ENCODE measurements at places on chromosomes 3 and 15.

DNA sequence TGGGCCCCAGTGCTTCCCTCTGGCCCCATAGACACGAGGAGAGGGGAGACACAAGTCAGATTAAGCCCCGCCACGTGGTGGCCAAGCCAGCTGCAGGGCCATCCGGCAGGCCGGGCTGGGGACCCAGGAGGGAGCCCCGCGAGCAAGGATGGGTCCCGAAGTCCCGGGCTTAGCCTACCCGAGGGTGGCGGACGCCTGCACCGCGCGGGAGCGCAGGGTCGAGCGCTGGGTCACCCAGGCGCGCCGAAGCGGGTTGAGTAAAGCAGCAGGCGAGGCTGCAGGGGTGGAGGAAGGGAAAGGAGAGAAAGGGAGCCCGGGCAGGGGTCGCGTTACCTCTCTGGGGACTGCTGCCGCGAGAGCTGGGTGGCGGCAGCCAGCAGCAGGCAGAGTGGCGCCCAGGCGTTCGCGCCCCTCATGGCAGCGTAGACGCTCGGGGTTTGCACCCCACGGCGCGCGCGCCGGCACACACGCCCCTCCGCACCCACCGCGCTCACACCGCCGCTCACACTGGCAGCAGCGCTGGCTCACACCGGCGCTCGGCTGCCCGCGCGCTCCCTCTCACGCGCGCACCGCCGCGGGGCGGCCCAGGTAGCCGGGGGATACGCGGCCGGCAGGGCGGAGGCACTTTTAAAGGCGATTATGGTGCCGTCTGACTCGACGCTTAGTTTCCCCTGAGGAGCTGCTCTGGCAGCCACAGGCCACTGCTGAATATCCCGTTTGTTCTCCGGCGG is at the start of gene PCOLCE2:
TSS of gene PCOLCE2 (minus strand) at position 603 of the 731 bp plus-strand sequence. CDS start at position 416, 187 bp downstream.
- DNase-seq, result peak; percentile 28

GRCh38 chr3:136728473-136728872 is 23.7 kb downstream of the STAG1 start:
- no peak for DNase-seq

DNA sequence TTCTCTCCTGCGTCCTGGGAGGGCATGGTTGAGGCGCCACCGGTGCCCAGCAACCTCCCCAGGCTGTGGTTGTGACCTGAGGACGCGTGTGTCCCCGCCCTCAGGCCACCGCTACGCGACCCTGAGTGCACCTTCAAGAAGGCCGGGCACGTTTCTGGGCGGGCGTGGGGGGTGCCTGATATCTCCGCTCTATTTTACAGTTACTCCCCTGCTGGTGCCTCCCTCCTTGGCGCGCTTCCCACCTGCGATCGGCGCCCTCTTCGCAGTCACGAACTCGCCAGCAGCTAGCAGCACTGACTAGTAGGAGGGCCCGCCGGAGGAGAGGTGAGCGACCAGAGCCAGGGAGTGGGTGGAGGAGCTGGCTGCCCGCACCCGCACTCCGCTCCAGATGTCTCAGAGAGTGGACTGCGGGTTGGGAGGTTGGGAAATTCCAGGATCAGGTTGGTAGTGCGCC is 43.2 kb upstream of the POLG start:
- no peak for DNase-seq

DNA sequence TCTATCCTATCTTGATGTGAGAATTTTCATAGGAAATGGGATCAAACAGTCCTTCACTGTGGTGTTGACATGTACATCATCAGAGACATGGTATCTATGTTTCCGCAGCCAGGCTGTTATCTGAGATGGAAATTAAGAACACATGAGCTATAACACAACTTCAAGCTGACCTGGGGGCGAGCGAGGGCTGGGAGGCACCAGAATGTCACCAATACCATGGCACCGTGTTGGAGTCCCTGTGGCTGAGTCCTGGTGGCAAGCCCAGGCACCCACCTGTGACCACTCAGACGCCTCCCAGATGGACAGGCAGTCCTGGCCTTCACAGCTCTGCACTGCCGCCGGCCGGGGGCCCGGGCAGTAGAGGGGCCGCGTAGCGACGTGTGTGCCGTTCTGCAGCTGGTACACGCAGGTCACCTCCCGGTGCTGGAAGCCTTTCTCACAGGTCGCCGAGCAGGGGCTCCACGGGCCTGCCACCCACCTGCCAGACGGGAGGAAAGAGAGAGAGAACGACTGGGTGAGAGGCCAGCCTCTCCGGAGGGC is 263.9 kb upstream of the LYSMD4 start:
- no peak for DNase-seq

GRCh38 chr3:54085936-54086335 is 36.4 kb upstream of the CACNA2D3 start:
- no peak for DNase-seq

DNA sequence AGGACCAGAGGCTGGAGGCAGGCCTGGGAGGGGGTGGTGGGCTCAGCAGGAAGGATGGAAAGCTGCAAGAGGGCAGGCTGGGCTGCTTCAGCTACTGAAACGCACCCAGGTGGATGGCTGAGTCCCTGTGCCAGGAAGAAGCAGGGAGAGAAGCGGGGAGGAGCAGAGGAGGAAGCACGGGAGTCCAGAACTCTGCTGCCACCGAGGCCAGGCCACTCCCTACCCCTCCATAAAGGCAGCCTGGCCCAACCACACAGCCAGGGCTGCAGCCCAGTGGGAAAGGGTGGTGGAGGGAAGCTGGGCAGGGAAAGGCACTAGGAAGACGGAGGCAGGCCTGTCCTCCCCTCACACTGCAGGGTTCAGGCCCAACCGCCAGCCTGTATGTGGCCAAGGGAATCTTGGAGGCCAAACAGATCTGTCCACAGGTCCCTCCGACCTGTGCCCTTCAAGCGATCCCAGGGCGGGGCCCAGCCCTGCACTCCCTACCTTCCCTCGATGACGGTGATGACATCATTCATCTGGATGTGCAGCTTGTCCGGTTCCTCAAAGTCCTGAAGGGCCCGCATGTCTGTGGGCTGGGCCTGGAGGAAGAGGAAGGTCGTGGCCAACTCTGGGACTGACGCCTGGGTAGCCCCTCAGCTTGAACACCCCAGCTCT is 30.5 kb downstream of the TNK2 start:
- no peak for DNase-seq

- no peak for DNase-seq
Measured at GRCh38 chr3:155554777-155555451, 190.0 kb downstream of the PLCH1 start.

DNA sequence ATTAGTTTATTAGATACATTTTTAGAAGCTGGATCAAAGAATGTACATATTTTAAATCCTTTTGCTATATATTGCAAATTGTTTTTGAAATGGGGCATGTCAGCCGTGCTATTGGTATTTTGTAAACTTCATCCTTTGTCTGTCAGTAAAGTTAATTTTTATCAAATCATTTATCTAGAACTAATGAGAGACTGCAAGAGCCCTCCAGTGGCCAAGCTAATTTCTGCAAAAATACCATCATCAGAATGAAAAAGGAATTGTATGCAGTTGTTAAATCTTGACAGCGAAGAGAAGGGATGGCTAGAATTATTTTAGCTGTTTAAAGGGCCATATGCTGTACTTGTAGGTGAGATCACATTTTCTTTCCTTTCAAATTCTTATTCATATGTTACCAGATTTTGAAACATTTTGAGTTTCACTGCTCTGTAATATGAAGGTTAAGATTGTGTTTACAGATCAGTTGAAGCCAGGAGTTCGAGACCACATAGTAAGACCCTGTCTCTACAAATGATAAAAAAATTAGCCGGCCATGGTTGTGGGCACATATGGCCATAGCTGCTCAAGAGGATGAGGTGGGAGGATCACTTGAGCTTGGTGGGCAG is 8.1 kb upstream of the CLDN11 start:
- peak; percentile 41 for DNase-seq

DNA sequence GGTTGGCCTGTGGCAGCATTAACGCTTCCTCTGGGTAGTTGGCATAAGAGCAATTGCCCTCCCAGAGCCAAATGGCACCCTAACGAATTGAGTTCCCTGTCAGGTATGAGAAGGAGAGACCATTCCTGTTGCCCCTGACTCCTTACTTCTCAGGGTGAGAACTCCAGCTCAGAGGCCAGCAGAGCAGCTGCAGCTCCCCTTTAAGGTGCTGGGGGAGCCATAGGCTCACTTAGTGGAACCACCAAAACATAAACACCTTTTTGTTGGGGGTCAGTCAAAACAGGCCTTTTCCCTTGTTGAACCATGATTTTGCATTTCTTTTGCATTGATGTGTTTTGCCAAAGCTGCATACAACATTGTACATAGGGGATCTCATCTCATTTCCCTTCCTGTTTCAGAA is 28.1 kb upstream of the LHFPL4 start:
- no peak for DNase-seq

DNA sequence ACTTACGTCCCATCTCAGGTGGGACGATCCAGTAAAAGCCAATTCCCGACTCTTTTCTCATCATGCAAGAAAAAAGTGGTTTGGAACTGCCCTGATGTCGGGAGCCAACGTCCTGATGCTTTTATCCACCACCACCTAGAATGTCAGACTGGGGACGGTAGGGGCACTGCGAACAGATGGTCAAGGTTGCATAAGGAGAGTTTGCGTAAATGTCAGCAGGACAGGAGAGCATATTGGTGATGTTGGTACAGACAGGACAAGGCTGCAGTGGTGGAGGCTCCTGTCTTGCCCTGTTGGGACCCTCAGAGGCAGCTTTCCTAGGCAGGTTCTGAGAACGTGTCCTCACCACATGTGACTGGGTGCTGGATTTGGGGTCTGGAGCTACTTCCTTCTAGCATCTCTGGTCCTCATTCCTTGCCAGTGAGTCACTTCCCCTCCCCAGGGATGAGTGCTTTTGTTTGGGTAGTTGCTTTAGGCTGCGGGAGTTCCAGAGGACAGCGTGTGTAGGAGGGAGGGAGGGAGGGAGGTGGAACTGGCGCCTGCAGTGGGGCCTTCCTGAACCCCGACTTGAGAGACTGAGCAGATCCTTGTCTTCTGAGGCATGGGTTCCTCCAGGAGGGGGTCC is 21.0 kb downstream of the THSD4 start:
- no peak for DNase-seq

GRCh38 chr15:76330080-76330680 is 6.4 kb upstream of the ISL2 start:
- DNase-seq, result no peak

DNA sequence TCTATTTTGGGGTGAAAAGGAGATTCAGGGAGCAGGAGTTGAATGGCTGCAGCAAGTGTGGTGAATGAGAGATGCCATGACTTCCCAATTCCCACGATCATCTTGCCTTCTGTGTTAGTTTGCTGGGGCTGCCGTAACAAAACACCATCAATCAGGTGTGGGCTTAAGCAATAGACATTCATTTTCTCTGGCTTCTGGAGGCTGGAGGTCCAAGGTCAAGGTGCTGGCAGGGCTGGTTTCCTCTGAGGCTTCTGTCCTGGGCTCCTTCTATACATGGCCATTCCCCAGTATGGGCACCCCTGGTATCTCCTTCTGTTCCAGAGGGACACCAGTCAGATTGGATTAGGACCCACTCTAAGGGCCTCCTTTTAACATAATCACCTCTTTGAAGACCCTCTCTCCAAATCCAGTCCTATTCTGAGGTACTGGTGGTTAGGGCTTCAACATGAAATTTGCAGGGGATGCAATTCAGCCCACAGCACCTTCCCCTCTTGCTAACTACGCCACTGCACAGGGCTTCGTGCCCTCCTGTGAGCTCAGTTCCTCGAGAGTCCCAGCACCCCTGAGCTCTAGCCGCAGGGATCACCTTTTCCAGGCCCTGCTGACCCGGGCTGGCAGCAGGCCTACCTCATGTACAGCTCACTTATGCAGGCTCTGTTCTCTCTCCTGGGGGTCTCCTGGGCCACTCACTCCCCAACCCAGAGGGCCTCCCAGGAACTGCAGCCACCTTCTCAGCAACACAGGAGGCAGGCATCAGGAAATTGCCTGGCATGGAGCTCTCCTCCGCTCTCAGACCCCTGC is 37.3 kb upstream of the SLC6A11 start:
- no peak for DNase-seq

DNA sequence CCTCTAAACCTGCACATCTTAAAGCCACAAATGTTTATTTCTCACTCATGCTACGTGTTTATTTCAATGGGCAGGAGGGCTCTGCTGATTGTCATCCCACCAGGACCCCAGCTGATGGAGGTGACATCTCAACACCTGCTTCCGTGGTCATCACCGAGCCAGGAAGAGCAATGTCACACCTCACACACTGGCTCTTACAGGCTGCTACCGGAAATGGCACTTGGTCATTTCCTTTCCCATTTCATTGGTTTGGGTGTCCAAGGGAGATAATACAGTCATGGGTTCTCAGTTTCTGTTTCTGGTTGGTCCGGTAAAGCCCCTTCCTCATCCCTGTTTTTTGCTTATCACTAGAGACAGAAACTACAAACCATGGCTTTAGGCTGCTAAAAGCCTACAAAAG is 41.9 kb downstream of the ABHD2 start:
- peak; percentile 34 for DNase-seq

GRCh38 chr15:57510647-57511046 is 81.1 kb upstream of the MYZAP start:
- no peak for DNase-seq

DNA sequence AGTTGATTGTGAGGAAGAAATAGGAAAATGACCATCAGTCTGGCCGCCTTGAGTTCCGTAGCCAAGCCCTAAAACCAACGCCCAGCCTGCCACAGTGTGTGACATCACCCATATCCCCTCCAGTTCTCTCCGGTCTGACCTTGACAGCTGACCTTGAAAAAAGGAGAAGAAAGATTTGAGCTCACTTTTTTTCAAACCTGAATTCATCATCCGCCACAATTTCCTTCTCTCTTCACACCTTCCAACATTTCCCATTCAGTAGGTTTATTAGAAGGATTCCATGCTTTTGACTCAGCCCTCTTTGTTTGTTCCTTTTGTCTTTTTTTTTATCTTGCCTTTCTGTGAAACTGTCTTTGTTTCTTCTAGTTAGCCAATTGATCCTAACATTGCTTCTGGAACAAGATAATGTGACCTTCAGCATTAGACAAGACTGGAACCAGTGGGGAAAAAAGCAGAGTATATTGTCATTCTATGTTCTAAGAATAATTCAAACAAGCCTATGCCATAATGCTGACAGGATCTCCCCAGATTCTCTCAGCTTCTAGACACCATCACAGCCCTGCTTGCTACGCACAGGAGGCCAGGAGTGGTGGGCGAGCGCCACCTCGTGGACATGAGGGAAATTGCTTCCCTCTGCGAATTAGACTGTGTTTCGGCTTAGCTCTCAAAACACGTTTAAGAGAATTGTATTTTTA is 283.1 kb downstream of the FGF12 start:
- peak; percentile 59 for DNase-seq

GRCh38 chr3:169255511-169255910 is 408.0 kb downstream of the MECOM start:
- no peak for DNase-seq
